ENCODE measurements at places on chromosomes 6 and 20.

GRCh38 chr20:22353586-22353985, 230.8 kb downstream of the FOXA2 start:
- DNase-seq = no peak

- no peak for DNase-seq
These were observed 299.6 kb upstream of the GJE1 start for GRCh38 chr6:141833001-141833655.

GRCh38 chr6:6583836-6584235, 4.7 kb upstream of the LY86 start:
- no peak for DNase-seq

DNA sequence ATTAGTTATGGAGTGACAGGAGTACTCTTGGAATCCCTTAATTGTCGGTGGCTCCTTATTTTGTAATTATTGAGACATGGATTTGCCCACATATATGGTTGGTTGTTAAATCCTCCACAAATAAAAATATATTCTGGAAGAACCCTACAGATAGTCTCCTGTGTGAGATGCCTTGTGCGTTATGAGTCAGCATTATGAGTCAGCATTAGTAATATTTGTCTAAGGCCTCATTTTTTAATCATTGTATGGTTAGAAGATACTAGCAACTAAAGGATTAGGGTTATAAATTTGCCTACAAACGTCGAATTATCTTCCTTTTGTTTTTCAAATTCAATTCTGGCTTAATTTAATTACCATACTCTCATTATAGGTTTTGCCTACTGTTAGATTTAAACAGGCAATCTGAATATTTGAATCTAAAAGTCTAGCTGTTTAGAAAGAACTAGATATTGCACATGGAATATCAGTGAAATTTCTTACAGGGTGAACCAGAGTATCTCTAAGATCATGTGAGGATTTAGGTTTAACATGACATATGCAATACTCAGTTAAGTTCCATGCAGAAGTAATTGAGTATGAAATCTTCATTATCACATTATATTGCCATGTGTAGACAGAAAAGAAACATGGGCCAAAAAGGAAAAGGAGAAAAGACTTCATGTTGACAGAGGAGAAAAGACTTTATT, 5.9 kb downstream of the C6orf58 start:
- no peak for DNase-seq

DNA sequence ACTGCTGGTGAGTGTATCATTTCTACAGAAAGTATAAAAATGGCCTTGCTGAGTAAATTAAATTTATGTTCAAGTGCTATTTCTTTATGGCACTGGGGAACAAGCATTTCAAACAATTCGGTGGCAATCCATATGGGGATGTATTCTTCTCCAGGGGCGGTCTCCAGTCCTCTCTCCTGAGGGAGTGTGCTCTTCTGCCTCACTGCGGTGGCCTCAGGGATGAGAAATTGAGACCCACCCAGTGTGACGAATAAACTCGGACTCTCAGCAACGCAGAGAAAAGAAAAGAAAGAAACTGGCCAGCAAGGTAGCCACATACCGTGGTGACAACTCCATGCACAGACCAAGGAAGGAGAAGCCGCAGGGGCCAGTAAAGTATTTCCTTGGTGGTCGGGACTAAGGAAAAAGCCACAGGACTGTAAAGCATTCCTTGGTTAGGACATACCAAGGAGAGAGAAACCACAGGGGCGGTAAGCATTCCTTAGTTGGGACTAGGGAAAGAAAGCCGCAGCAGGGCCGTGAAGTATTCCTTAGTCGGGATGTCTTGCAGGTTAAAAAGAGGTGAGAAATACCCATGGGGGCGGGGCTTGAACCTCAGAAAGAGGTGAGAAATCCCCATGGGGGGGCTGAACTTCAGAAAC, 13.6 kb upstream of the GOPC start:
- DNase-seq = no peak

All from left renal pelvis (tissue), 4 donors.